ENCODE measurements at places on chromosomes 5 and 9.

DNA sequence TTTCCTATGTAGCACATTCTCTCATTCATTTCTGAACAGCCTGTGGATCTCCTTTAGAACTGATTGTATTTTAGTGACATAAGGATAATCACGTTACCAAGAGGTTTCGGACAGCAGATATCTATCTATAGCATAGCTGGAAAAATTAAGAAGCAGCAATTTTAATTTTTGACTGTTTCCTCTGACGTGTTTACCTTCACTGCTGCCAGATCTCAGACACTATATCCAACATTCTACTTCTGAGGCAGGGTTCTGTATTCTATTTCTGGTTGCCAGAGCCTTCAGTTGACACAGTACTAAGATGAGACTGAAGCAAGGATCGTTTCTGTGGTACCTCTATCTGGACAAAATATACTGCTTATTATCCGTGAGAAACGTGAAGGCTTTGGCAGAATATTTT is at the start of gene EFCAB9:
Gene EFCAB9, plus strand, starts transcription at position 301 of the 400 bp plus-strand sequence. Its CDS starts 1 bp downstream, at position 302.
- DNase-seq: no peak

DNA sequence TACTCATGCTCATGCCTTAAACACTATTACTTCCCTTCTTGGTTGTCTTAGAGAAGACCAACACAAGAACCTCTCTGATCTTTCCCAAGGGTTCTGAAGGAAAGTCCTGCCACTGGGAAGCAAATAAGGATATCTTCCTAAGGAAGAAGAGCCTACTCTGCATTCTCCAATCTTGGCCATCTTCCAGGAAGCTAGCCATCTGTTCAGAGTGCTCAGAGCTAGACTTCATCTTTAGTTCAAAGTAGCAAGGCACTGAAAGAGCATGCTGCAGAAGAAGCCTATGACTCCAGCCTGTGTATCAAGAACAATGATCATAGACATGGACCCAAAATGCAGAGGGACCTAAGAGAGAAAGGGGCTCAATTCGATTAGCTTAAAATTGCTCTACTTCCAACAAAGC is 114.7 kb downstream of the KIAA0825 start:
- no peak for DNase-seq

DNA sequence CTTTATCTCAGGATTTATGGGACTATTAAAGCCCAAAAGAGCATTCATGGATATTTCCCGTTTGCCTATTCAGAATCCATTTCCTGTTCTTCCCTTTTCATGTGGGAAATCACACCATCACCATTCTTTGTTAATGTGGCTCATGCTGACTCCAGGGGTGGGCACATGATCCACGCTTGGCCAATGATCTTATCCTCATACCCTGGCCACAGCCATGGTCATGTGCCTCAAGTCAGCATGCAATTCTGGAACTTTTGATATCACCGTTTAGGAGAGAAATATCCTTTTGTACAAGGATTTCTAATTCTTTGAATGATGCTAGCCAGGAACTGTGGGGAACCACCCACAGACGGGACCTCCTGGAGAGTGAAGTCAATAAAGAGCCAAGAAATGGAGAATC is 272.2 kb downstream of the PRELID2 start:
- DNase-seq: no peak

DNA sequence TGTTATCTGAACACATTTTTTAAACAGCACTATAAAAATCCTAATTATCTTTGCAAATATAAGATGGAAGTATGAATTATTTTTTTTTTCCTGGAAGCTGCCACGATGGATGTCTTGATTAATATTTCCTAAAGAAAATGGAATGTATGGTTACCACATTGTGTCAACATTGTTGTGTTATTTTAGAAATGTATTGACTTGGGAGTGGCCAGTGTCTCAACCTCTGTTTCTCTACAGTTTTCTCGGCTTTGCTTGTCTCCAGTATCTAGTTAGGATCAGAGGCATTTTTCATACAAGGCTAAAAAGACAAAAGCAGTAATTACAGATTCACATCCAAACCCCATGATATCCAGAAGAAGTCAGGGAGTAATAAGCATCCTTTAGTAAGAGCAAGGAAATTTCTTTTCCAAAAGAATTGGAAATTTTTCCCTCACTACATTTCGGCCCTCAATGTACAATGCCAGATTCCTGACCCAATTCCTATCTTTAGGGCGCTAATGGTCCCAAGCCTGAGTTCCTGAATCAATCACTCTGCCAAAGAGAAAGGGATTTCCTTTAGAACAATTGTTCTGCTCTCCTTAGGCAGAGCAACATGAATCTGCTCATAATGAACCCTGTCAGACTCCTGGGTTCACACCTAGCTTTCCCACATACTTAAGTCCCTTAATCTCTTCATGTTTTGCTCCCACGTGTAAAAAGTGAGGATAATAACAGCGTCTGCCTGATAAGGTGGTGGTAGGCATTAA is 111.7 kb downstream of the EDIL3 start:
- no peak for DNase-seq

DNA sequence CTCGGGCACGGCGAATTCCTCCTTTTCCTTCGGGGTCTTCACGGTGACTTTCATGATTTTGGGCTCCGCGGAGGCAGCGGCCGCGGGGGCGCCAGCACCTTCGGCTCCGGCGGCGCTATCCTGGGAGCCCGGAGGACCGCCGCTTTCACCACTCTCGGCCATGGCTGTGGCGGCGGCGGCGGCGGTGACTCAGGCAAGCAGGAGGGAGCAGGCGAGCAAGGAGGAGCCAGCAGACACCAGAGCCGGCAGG is 315 bp downstream of the UBQLN1 start:
- DNase-seq: peak; percentile 42

DNA sequence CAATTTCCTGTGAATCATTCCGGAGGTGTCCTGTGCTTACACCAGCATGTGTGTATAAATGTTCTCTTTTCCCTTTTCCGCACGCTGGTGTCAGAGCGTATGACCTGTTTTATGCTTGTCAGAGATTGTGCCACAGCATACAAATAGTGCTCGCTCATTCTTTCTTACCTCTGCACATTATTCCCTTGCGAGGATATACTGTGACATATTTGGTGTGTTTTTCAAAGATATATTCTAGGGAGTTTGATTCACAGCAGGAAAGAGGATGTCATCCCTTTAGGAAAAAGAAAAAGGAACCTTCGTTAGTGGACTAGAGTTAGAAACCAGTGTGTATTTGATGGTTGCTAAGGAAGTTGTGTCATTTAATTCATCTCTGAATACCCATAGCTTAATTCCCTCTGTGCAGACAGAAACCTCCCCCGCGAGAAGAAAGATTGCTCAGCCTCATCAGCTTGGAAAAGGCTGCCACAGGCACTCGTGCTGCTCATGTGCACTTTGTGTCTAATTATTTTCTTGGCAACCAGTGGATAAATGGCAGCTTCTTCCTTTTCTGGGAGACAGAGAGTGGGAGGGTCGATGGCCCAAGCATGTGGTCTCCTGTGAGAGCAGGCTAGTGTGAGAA is 14.7 kb upstream of the CCIN start:
- no peak for DNase-seq

GRCh38 chr9:88950341-88951154 is 40.7 kb upstream of the S1PR3 start:
- no peak for DNase-seq

- DNase-seq: no peak
Measured at GRCh38 chr5:11904265-11904906, at the start of gene CTNND2. TSS of gene CTNND2 (minus strand) at chr5:11904446. CDS start at chr5:11903853, 593 bp downstream.

GRCh38 chr5:321230-321725 is at the start of gene AHRR:
TSS of gene AHRR (plus strand) at chr5:321714. CDS start at chr5:343903, 22,189 bp downstream.
- DNase-seq: no peak

GRCh38 chr5:6396836-6397535 is 18.6 kb upstream of the MED10 start:
- no peak for DNase-seq

GRCh38 chr9:114006155-114006550 is 71.9 kb downstream of the AMBP start:
- no peak for DNase-seq

DNA sequence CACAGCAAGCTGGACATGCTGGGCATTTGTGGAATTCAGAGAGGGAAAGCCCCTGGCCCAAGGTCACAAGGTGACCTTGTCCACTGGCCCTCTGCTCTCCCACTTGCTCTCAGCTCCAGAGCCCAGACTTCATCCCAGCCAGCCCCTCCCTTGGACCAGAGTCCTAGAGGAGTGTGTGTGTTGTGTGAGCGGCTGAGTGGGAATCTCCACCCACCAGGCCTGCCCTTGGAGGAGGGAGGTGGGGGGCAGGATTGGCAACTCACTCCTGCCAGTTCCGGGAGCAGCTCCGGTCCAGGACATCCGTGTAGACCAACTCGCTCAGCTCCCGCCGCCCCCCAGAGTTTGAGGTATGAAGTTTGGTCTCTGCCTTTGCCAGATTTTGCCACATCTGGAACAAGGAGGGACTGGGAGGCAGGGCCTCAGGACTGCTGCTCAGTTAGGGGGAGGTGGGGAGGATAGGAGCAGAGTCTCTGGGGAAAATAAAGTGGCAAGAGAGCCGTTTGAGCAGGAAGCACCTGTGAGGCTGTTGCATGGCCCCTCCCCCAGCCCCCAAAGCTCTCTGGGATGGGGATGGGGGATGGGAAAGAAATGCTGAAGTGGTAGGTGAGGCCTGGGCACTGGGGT is 1.4 kb downstream of the MZB1 start:
- no peak for DNase-seq

GRCh38 chr9:89634995-89635742 is 30.4 kb downstream of the GADD45G start:
- DNase-seq: no peak

GRCh38 chr5:166709691-166710090 is 1581.8 kb upstream of the WWC1 start:
- DNase-seq: no peak

DNA sequence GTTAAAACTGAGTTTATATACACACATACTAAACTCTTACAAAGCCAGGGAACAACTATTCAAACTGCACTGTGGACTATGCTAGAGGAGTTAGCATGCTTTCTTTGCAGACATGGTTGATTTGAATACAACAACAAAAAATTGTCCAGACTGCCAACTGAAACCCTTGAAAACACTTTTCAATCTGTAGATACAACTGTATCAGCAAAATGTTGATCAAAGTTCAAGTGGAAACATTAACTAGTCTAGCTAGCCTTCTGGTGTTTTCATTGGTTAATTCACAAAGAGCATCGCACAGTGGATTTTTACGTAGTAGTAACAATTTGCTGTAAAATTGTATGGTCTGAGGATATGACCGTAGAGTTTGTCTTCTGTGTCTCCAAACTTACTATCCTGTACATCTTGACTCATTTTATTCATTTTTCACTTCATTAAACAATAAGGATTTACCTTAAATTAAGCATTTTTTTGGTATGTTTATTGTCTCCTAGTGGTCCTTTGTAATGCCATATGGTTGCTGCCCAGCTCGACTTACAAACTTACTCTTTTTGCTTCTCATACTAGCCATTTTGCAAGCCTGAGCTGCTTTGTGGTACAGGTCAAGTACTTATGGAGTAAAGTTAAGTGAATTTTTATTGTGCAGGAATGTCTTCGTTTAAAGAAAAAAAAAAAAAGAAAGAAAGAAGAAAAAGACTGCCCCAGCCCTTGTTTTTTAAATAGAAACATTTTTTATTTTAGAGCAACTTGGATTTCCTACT is 123.4 kb downstream of the ZCCHC7 start:
- DNase-seq: no peak

GRCh38 chr5:143244990-143245389 is 158.5 kb downstream of the NR3C1 start:
- no peak for DNase-seq

GRCh38 chr9:128529191-128529590 is 23.2 kb upstream of the SPTAN1 start:
- DNase-seq: no peak

GRCh38 chr9:117787746-117788145 is 83.5 kb downstream of the TLR4 start:
- DNase-seq: no peak

GRCh38 chr9:104868687-104869404 is 59.1 kb downstream of the ABCA1 start:
- DNase-seq: no peak

GRCh38 chr5:65776441-65777141 is 54.6 kb downstream of the NLN start:
- no peak for DNase-seq

DNA sequence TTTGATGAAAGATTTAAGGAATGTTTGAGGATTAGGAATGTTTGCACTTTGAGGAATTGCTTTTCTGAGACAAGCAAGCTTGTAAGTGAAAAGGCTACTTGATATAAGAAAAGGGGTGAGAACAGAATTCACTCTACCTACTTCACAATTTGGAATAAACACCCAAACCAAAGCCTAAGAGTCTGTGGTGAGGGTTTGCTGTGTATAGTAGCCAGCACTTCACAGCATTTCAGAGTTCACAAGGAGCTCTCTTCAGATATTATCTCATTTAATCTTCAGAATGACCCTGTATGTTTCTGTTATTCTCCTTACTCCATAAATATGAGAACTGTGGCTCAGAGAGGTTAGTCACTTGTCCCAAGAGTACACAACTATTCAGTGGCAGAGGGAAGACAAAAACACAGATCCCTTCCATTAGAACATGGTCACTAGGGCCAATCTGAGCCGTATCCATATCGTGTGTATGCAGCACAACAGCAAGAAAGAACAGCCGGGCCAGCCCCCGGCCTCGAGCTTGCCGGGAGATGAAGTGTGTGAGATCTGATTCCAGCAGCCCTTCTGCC is 92.4 kb downstream of the FRMD3 start:
- DNase-seq: no peak

DNA sequence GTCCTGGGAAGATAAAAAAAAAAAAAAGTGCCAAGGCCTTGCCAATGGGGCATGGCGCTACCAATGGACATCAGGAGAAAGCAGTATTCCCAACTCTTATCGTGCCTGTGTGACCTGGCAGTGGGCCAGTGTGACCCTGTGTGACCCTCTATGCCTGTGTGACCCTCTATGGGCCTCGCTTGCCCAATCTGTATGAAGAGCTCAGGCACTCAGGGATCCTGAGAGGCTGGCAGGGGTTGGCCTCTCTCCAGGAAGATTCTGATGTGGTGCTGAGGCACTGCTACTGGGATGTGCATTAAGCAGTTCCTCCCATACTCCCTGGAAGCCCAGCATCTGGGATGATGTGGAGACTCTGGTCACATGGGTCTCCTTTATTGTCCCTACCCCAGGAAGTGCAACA is 179.2 kb downstream of the MACROH2A1 start:
- DNase-seq: no peak

DNA sequence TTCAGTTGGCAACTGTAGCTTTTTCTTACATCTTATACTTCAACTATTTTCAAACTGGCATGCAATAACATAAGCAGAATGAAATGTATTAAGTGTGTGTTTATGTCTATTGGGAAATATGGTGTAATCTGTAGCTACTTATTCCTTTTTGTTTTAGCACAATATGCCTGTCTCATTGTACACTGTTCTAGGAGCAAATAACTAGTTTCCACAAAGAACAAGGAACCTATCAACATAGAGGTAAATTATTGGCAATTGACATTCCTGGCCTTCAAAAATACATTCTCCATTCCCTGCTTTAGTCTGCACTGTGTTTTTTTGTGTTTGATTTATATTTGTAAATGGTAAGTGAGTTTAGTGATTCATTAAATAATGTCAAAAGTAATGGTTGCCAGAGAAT is 75.7 kb downstream of the FBXL7 start:
- no peak for DNase-seq

DNA sequence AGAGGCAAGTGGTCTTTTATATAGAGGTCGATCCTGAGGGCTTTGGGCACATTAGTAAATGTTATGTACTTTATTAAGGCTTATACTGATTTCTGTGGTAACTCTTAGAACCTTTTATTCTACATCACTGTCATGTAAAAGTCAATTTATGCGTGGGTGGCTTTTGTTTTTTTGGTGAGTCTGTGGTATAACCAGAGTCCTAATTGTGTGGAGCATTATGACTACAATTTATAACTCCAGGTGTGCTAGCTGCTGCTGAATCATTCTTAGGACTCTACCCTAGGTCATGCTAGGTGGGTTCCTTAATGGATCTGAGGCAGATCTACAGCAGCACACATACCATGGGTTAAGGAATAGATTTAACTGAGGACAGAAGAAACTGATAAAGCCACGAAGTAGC is 33.9 kb upstream of the KCNN2 start:
- DNase-seq: no peak
